ENCODE measurements at places on chromosomes 16 and 17. TPM values are rescaled to one million over a fixed set of nuclear protein-coding genes. Genes with fewer than 3 reads are reported as not detected.

Gene NOS2
- 0.11 TPM for total RNA-seq

Gene TMEM220
- total RNA-seq, result 0.98 TPM

Gene KRTAP9-8
- total RNA-seq, result not detected

Gene ATF7IP2
- 2.4 TPM for total RNA-seq

Gene CACNG1
- not detected for total RNA-seq

Gene CMTM1
- 2.1 TPM for total RNA-seq

Gene GALR2
- 0.22 TPM for total RNA-seq

Gene WFDC1
- total RNA-seq, result 0.11 TPM

Gene SLC5A10
- not detected for total RNA-seq

Gene ABCA9
- not detected for total RNA-seq

Gene ERBB2
- 123 TPM for total RNA-seq

Gene SDK2
- not detected for total RNA-seq

Gene C16orf95
- total RNA-seq, result 3.5 TPM

Gene GNGT2
- total RNA-seq, result not detected

Gene TP53TG3
- not detected for total RNA-seq

Gene CHST4
- total RNA-seq, result not detected

Gene MEIOC
- total RNA-seq, result 0.11 TPM

Gene GRIN2C
- under 0.01 TPM for total RNA-seq

Gene SARM1
- total RNA-seq, result 1.8 TPM

Gene PYDC1
- not detected for total RNA-seq

Gene KAT2A
- total RNA-seq, result 9.8 TPM
